ENCODE measurements at places on chromosomes 4 and X.

DNA sequence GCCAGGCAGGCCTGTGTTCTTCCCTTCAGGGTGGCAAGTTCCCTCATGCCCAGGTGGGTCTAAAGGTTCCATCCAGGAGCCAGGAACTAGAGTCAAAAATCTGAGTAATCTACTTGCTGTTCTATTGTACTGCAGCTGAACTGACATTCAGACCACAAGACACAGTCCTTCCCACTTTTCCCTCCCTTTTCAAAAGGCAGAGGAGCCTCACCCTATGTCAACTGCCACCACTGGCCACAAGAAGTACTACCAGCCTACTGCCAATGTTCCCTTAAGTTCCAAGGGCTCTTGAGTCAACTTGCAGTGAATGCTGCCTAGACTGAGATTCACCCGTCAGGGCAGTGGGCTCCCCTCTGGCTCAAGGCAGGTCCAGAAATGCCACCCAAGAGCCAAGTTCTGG lies 133.5 kb downstream of the FAM47B start:
- no peak for DNase-seq

- DNase-seq, result no peak
Measured at GRCh38 chr4:57220734-57221133, 110.5 kb upstream of the IGFBP7 start.

DNA sequence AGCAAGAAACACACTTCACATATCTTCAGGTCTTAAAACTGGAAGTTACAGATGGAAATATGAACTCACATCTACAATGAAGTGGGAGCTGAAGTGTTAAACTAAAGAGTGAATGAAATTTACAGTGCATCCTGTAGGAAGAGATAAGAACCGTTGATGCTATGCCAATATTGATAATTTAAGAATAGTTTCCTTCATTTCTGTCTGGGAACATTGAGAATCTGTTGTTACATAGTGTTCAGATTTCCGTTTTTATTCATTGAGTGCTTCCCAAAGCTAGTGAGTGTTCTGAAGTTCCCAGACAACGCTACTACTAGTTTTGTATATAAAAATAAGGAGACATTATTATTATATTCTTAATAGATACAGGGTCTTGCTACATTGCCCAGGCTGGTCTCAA lies 52.3 kb downstream of the UBE2K start:
- DNase-seq, result no peak

GRCh38 chr4:78544678-78545077 lies 6.9 kb upstream of the ANXA3 start:
- no peak for DNase-seq

- DNase-seq, result no peak
Measured at GRCh38 chr4:26842911-26843310, 17.7 kb upstream of the STIM2 start.

GRCh38 chrX:13652287-13652793 lies 601 bp upstream of the TCEANC start:
- no peak for DNase-seq

GRCh38 chr4:156974264-156974663 lies 2.7 kb upstream of the PDGFC start:
- DNase-seq, result no peak

DNA sequence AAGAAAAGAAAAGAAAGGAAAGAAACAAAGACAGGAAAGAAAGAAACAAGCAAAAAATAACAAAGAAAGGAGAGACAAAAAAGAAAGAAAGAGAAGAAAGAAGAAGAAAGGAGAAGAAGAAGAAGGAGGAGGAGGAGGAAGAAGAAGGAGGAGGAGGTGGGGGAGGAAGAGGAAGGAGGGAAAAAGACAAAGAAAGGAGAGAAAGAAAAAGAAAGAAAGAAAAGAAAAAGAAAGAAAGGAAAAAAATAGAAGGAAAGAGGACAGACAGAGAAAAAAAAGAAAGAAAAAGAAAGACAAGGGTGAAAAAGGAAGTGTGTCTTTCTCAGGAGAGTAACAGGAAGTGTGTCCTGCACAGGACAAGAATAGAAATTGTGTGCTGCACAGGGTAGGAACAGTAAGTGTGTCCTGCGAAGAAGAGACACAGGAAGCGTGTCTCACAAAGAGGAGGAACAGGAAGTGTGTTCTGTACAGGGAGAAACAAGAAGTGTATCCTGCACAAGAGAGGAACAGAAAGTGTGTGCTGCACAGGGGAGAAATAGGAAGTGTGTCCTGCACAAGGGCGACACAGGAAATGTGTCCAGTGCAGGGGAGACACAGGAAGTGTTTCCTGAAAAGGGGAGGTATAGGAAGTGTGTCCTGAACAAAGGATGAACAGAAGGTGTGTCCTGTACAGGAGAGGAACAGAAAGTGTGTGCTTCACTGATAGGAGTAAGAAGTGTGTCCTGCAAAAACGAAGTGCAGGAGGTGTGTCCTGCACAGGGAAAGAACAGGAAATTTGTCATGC lies 101.2 kb downstream of the ARSF start:
- DNase-seq, result no peak

- no peak for DNase-seq
Measured at GRCh38 chr4:80539190-80539589, 203.7 kb downstream of the CFAP299 start.

- no peak for DNase-seq
Measured at GRCh38 chrX:21873063-21873775, 17.4 kb downstream of the YY2 start.

DNA sequence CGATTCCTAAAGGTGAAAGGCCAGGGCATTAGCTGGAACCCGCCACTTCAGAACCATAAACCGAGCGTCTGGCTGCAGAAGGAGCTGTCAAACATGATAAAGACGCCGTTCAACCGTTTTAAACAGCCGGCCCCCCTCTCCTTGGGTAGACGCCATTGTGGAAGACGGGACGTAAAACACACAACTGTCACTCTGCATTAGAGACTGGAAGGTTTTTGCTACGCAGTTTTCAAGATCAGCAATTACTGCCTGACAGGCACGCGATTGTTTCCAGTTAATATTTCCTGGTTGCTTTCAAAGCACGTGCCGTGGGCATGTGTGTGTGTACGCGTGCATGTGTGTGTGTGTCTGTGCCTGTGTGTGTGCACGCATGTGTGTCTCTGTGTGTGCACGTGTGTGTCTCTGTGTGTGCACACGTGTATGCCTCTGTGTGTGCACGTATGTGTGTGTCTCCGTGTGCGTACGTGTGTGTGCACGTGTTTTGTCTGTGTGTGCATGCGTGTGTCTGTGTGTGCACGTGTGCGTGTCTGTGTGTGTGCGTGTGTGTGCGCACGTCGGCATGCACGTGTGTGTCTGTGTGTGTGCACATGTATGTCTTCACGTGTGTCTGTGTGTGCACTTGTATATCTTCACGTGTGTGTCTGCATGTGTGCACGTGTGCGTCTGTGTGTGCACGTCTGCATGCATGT lies 48.8 kb downstream of the SHOX start:
- no peak for DNase-seq

DNA sequence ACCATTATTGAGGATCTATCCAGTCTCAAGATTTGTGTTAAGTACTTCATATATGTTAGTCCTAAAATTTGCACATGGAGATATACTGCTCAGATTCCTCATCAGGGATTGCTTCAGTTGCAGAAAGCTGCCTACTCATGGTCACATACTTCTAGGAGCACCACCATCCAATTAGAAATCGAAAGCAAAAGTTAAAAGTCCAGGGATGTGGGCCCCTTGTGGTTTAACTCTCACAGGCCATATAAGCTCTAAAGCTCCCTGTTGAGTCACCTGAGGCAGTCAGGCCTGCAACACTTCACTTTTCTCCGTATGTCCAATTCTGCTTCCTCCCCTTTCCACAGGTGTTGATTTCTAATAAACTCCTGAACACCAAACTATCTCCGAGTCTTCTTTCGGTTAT lies 84.2 kb downstream of the CNOT6L start:
- DNase-seq, result no peak

DNA sequence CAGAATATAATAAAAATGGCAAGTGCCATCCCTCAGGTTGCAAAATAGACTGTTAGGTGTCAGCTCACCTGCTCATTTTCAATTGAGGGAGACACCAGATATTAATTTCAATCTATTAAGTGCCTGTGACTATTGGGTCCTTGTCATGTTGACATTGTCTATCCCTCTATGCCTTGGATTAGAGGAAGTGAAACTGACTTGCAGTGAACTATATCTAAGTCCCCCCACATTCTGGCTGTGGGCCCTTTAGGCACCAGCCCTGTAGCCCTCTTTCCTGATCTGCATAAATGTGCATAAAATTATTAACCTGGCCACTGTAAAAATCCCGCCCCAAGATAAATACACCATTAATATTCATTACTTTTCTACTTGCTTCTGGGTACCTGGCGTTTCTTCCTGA lies 293.0 kb upstream of the CLNK start:
- DNase-seq, result no peak

GRCh38 chrX:7261672-7262332 lies 113.8 kb upstream of the PUDP start:
- DNase-seq, result no peak

DNA sequence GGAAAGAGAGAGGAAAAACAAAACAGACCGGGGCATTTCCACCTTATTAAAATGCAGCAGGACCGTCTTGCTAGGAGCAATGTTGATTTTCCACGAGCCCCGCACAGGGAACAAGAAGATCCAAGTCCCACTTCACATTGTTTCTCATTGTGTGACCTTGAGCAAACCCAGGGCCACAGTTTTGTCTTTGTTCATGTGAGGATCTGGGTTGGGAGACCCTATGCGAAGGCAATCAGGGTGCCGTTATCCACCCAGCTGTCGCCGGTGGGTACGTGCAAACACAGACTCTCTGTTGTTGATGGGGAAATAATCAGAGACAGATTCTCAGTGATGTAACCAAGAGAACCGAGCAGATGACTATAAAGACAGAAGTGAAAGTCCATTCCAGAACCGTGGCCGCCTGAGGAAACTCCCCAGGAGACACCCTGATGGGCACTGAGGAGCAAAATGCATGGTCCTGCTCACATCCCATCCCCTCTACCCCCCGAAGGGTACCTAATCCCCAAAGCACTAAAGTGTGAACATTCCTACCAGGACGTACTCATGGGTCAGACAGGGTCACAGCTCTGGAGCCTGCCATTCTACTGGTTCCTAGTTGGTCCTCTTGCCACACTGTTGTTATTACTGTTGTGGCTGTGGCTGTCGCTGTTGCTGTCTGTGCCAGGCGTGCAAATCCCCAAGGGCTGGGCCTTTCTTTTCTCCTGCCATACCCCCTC lies 102.7 kb upstream of the RBPJ start:
- no peak for DNase-seq

DNA sequence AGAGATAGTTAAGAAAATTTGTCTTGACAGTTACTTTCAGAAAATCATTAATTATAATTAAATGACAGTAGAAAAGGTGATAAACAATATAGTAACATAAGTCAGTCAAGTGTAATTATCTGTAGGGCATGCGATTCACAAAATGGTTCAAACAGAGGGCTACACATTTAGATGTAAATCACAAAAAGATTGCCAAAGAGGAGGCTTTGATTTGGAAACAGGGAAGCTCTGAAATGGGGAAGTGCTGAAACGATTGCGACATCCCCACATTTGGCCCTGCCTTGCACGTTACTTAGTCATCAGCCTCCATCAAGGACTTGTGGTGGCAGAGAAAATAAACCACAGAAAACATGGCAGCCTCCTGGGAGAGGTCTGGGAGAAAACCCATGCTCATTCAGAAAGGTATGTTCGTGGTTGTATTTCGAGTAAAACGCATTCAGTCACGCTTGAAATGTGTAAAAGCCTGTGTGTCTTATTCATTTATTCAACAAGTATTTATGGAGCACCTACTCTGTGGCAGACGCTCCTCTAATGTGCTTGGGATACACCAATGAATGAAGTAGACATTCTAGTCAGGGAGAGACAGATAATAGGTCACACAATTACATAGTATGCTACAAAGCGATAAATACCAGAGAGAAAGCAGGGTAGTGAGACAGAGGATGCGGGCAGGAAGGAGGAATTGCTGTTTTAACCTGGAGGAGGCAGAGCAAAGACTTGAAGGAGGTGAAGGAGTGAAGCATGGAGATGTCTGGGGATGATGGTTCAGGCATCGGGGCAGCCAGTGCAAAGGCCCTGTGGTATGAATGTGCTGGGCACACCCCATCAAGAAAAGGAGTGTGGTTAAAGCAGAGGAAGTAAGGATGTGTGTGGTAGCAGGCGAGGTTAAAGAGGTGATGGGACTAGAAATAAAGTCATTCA lies 7.8 kb downstream of the RBM47 start:
- no peak for DNase-seq

Data from activated naive CD4-positive, alpha-beta T cell treated with anti-CD3 and anti-CD28 coated beads, Interleukin-2, amount 50 U/mL, for 16 hours (primary cell).